NCI-H2029 treated with DMSO at 0.1 percent for 48 hours (cell line): ENCODE measurements at places on chromosomes 7 and 10.

DNA sequence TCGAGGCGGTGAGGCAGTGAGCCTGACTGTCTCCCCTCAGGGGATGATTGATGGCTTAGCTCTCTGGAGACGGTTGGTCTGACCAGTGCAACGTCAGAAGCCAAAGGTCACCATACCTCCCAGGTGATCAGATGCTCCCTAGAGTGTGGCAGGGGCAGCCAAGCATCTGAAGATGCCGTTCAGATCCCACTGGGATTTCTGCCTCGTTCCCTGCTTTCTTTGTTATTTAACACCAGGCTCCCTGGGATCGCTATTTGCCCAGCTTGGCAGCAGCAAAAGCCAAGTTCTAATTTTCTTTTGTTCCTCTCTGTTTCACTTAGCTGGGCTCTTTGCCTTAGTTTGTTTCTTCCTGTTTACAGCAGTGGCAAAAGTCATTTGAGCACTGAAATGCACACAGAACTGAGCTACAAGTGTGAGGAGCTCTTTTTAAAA lies 53.5 kb upstream of the SVIL start:
- no peak for DNase-seq

DNA sequence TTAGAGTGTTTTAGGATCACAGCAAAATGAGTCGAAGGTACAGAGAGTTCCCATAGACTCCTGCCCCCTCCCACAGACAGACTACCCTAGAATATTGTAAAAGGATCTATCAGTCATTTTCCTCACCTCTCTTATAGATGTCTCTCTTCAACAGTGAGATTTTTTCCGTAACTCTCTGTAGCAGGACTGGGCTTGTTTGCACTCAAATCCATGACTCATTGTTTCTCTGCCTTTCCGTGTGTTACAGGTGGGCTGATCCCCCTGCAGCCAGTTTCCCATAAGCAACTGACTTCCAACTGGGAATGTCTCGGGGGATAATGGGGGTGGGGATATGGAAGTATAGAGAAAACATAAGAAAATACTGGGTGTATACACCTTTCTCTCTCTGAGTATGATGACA lies 921.0 kb downstream of the GATA3 start:
- DNase-seq = no peak

- no peak for DNase-seq
Observed at GRCh38 chr10:89515031-89515841, 20.2 kb downstream of the SLC16A12 start.

GRCh38 chr7:129669901-129670300 lies 58.4 kb downstream of the NRF1 start:
- DNase-seq = no peak

GRCh38 chr10:52391927-52392602 lies 78.0 kb downstream of the DKK1 start:
- no peak for DNase-seq

- no peak for DNase-seq
Observed at GRCh38 chr7:144038887-144039286, 9.9 kb upstream of the OR2A5 start.
